ENCODE measurements at places on chromosomes 1 and 21.

DNA sequence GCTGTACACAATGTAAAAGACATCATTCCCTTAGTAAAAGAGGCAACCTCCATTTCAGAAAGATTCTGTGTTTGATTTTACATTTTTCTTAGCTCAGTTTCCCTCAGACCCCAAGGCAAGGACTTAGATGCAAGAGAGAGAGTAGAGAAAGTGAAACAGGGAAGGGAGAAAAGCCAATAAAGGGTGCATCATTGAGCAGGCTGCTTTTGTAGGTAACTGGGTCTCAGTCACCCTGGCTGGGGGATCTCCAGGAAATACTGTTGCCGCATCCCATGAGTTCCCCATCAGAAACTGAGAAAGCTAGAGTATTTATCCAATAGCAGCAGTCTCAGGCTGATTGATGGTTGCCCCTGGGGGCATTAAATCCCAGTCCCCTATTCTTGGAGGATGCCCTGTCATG lies 23.1 kb upstream of the DNAH14 start:
- no peak for DNase-seq

DNA sequence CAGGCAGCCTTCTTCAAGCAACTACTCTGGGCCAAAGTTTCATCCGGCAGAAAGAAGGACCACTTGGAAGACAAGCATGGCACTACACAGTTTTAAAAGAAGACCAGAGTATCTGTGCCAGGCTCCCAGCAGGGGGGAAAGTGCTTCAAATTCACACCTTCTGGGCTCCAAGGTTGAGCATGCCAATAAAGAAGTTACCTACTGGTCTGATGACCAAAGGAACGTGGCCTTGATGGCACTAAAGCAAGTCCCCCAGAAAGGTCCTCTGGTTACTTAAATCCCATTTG lies 73.5 kb downstream of the CD46 start:
- no peak for DNase-seq

- DNase-seq: no peak
These were observed 42.0 kb downstream of the UBIAD1 start for GRCh38 chr1:11314959-11315358.

- peak; percentile 94 for DNase-seq
These were observed 49.0 kb upstream of the ETS2 start for GRCh38 chr21:38756746-38757145.

DNA sequence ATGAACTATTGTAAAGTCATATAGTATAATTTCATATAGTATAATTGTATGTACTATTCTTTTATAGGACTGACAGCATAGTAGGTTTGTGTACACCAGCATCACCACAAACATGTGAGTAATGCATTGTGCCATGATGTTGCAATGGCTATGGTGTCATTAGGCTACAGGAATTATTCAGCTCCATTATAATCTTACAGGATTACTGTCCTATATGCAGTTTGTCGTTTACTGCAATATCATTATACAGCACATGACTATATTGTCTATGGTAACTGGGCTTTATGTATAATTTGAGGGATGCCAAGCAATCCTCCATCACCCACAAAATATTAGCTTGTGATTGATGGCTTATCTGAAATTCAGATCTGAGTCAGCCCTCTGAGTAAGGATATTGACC lies 54.2 kb upstream of the PBX1 start:
- DNase-seq: no peak

DNA sequence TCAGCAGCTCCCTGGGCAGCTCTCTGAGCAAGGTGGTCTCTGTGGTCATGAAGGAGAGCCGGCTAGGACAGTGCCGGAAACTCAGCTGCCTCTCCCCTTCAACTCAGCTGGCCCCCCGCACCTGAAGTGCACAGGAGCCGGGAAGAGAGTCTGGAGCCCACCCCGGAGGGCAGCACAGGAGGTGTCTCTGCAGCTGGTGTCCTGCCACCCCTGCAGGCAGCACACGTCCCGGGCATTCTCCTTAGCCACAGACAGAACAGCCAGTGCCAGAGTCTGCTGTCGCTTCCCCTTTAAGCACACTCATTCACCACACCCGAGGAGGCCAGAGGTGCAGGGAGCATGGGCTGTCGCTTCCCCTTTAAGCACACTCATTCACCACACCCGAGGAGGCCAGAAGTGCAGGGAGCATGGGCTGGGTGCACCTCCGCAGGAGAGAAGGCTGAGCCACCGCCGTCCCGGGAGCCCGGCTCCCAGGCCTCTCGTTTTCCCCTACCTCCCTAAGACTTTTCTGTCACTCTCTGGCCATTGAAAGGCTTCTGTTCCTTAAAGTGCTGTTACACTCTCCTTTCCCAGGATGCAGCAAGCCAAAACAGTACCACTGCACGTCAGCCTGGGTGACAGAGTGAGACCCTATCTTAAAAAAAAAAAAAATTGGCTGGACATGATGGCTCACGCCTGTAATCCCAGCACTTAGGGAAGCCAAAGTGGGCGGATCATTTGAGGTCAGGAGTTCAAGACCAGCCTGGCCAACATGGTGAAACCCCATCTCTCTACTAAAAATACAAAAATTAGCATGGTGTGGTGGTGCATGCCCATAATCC lies 16.9 kb upstream of the SAMD11 start:
- no peak for DNase-seq

DNA sequence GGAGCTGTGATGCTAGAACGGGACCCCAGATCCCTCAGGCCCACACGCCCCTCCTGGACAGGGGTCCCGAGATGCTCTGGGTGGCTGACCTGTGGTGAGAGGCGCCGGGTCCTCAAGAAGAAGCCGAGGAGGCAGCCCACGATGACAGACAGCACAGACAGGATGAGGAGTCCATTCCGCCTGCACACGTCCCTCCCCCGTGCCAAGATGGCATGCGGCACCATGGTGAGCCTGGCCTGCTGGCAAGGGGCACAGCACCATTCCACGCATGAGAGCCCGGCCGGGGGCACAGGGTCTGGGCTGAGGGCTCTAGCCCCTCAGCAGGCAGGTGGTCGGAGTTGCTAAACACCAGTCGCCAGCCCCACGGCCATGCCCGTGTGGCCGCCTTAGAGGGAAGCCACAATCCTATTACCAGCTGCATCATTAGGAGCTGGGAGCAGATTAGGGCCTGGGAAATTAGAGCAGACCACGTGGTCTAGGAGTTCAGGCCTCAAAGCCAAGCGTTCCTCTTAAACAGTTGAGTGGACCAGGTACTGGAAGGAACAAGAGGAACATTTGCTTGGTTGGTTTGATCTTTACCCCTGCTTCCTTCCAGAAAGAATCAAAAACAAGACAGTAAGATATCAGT lies at the start of gene SLC1A7:
Gene SLC1A7, minus strand, starts transcription at position 413 of the 628 bp plus-strand sequence. Its CDS starts 189 bp downstream, at position 224.
- no peak for DNase-seq
